Bronchial epithelial cell (primary cell): ENCODE measurements at places on chromosomes 1 and 21. TPM values are rescaled to one million over a fixed set of nuclear protein-coding genes. Genes with fewer than 3 reads are reported as not detected.

DNA sequence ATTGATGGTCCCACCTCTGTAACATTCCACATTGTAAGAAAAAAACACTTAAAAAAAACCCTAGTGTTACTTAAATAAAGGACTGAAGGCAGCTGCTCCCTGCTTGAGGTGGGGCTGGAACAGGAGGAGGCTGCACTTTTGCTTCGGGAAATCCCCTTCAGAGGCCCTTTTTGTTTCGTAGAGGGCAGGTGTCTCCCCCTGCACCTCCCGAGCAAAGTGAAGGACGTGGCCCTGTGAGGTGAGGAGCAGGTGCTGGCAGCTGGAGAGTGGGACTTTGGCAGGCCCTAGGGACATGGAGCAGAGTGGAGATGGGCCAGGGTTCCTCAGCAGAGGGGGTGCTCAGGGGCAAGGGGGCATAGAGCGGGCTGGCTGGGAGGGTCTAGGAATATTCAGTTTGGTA is 33.4 kb upstream of the WNT4 start:
- DNase-seq = peak; percentile 8

The MTARC2 gene
- 1.7 and 2.6 TPM in 2 replicates for total RNA-seq

DNA sequence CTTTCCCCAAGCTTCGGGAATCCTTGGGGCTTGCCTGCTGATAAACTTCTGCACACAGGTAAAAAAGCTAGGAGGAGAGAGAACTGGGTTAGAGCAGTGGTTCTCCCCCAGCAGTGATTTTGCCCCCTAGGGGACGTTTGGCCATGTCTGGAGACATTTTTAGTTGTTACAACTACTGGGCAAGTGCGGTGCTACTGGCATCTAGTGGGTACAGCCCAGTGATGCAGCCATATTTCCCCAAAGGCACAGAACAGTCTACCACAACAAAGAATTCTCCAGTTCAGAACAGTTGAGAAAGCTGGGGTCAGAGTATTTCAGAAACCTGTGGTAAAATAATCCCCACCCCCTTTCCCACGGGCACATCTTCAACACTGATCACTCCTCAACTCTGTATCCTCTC is 41.3 kb downstream of the LRRC71 start:
- no peak for DNase-seq

The SNAP47 gene
- 55.0 and 59.0 TPM in 2 replicates for total RNA-seq

DNA sequence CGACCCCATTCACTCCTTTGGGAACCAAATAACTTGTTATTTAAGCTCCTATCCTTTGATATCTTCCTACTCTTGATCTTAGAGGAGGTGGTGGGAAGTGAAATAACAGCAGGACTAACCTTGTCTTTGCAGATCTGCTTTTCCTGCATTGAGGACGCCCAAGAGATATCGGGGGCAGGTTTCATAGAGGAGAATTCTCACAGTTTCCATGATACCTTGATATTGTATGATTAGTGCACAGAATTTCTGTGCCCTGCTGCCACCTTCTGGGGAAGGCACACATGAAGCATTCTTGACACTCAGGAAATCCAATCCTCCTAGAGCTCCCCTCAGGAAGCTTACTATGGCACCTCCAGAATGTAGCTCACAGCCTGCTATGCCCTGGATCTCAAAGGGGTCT is 1.6 kb downstream of the CD1B start:
- DNase-seq = peak; percentile 17

DNA sequence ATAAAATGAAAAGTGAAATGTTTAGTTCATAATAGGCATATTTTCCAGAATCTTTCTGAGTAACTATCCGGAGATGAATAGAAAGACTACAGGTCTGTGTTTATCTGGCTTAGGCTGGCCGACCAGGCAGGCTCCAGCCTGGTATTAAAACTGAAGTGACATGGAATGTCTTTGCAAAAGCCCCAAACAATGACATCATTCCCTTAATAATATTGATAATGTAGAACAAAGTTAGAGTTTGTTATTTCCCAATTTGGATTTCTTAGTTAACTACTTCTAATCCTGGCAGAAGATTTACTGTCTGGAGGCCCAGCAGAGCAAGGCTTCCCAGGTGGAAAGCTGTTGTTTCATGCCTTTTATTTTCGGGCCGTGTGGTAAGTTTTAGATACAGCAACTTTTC is 207.7 kb downstream of the GREM2 start:
- no peak for DNase-seq

The CLCA1 gene
- total RNA-seq = 0.26 TPM in 1 of 2 replicates, not detected in the other

DNA sequence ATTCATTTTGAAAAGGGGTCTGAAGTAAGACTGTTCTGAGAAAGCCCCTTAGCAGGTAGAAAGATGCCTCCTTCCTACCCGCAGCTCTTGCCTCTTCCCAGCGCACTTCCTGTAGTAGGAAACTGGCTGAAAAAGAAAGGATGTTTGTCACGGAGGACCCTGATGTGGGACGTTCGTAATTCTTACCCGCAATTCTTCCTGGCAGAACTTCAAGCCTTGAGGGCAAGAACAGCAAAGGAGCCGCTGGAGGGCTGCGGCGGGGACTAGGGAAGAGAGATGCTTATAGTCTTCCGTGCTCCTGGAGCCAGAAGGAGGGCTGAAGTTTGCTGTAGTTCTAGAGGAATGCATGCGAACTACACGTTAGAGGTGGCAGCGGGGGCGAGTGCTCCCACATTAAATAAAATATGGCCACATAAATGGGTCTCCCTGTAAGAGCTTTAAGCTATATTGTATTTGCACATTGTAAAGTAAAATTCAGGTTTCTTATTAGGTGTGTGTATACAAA is 6.3 kb downstream of the C1orf53 start:
- DNase-seq = no peak

DNA sequence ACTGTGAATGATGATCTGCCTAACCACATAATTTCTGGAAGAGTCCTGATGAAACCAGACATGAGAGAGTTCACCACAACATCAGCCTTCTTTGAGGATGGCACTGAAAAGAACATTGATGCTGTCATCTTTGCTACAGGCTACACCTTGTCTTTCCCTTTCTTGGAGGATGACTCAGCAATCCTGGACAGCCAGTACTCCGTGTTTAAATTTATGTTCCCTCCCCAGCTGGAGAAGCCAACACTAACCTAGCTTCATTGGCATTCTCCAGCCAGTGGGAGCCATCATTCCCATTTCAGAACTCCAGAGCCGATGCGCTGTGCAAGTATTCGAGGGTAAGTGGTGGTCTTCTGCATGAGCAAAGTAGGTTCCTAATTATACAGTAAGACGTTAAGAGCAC is 164.1 kb upstream of the POGK start:
- peak; percentile 4 for DNase-seq

- DNase-seq = no peak
Observed at GRCh38 chr1:38848071-38848470, 11.5 kb downstream of the RRAGC start.

GRCh38 chr1:32666901-32667566 is 16.0 kb downstream of the RBBP4 start:
- no peak for DNase-seq

DNA sequence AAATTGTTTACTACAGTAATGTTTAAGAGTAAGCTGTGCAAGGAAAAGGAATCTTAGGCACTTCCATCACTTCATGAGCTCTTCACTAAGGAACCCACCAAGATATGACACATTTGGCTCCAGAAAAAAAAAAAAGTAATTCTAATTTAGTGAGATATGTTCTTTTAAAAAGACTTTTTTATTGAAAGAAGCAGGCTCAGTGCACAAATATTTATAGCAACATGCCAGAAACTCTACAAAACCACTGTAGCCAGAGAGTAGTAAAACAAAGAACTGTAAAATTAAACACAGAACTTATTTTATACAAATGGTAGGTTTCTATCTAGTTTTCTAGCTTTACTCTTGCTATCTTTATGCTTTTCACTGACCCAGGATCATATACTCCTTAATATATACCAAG is 434.6 kb upstream of the ADGRL2 start:
- no peak for DNase-seq

DNA sequence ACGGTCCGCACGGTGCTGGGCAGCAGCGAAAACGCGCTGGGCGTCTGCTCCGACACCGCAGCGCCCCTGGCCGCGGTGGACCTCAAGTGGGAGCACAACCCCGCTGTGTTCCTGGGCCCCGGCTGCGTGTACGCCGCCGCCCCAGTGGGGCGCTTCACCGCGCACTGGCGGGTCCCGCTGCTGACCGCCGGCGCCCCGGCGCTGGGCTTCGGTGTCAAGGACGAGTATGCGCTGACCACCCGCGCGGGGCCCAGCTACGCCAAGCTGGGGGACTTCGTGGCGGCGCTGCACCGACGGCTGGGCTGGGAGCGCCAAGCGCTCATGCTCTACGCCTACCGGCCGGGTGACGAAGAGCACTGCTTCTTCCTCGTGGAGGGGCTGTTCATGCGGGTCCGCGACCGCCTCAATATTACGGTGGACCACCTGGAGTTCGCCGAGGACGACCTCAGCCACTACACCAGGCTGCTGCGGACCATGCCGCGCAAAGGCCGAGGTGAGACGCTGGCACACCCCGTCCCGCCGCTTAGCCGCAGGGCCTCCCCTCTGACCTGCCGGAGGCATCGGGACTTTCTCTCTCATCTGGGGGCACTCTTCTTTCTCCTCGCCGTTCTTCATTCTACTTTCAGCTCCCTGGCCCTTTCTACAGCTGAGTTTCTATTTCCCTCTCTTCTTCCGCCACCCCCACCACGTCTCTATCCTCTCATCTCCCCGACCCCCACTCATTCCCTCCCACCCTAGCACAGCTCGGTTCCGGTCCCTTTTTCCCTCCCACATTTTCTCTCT is 1.0 kb downstream of the NPR1 start:
- no peak for DNase-seq

GRCh38 chr1:50829014-50829958 is 130.8 kb downstream of the FAF1 start:
- DNase-seq = no peak

DNA sequence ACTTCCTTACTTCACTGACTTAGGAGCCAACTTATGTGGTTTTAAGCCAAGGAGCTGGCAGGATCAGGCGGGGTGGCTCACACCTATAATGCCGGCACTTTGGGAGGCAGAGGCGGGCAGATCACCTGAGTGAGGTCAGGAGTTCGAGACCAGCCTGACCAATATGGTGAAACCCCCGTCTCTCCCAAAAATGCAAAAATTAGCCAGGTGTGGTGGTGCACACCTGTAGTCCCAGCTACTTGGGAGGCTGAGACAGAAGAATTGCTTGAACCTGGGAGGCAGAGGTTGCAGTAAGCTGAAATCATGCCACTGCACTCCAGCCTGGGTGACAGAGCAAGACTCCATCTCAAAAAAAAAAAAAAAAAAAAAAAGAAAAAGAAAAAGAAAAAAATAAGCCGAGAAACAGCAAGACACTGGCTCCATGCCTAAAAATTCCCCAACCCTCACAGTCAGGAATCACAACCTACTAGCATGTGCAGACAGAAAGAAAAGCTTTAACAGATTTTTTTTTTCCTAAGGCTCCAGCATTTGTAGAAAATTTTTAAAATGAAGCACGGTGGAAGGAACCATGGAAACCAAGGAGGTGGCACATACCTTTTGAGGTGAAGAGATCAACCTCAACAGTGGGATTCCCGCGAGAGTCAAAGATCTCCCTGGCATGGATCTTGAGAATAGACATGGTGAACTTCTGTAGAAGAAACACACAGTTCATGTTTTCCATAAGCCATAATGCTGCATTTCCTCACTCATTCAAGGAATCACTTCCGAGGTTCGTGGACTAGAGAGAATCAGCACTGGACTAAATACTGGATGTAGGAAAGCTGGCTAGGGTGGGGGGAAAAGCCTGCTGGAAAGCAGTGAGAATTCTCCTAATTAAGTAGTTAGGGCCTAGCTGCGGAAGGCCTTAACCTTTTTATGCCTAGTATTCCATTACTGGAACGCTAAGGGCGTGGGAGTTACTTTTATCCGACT is 4.0 kb downstream of the ENO1 start:
- DNase-seq = no peak

The ARHGAP29 gene
- 7.9 and 18.3 TPM in 2 replicates for total RNA-seq

- no peak for DNase-seq
Observed at GRCh38 chr1:178690496-178690895, 34.5 kb upstream of the RALGPS2 start.

DNA sequence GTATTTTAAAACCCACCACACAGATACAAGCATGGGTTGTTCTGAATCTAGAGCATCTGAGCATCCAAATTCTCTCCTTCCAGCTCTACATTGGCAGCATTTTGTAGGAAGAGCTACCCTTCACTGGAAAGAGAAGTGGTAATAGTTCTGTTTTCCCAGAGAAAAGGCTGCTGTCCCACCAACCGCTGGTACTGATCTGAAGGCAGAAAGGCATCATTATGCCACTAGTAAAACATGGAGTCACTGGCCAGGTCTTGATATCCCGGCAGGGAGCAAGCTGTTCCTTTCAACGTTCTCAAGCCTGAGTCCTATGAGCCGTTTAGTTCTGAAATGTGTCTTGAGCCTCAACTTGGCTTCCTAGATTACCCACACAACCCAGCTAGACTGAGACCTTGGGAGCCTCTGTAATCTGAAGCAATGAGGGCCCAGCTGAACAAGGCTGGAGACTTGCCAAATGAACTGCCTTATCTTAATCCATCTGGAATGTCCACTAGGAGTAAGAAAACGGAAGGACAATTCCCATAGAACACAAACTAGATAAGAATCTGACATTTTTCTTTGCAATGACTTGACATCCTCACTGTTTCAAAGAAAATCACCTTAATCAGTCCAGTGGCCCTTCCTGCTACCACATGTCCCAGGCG is 116.8 kb downstream of the KCNH1 start:
- DNase-seq = no peak

DNA sequence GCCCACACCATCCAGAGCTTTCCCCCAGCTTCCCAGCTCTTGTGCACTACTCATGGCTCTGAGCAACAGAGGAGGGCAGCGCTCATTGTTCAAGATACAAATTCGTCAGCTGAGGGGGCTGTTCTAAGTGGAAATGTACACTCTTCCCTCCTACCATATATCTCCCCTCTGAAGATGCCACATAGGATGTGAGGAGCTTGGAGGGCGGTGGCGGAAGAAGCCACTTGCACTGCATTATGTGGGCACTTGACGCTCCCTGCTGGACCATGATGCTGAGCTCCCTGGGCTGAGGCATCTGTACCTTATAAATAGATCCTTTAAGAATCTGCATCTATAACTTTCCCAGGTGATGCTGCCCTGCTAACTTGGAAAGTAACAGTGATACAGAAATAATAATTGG is 477.6 kb upstream of the DEPDC1 start:
- no peak for DNase-seq

The FMO2 gene
- not detected in 2 replicates for total RNA-seq

The WLS gene
- total RNA-seq = 34.1 and 39.8 TPM in 2 replicates

DNA sequence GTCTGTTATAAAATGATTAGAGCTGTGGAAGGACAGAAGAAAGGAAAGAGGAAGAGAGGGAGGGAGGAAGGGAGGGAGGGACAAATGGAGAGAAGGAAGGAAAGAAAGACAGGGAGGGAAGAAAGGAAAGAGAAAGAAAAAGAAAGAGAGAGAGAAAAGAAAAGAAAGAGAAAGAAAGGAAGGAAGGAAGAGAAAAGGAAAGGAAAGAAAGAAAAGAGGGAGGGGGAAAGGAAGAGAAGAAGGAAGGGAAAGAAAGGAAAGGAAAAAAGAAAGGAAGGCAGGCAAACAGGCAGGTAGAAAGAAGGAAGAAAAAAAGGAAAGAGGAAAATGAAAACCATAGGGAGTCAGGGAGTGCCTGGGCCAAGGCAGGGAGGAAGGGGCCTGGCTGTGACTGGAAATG is 14.5 kb upstream of the BACE2 start:
- no peak for DNase-seq

- no peak for DNase-seq
Observed at GRCh38 chr1:39659110-39659509, 12.8 kb downstream of the NT5C1A start.
